ENCODE measurements at places on chromosomes 4 and X.
A peak's percentile ranks its signal among the peaks of the same experiment; 100 is the strongest.

DNA sequence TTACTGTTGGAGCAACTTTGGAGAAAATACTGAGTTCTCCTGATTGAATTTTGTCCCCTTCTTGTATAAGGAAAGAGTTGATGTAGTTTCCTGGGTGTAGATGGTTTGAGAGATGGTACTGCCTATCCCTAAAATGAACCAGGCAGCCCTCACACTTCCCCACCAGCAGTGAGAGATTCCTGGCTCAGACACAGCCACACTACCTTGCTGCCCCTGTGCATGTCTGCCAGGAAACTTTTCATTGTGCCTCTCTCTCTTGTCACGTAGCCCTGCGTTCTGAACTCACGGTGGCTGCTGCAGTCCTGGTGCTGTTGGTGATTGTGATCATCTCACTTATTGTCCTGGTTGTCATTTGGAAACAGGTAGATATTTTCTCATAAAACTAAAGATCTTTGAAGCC, 45.2 kb downstream of the PDGFRA start:
- DNase-seq, result no peak

- DNase-seq, result peak; percentile 41
Measured at GRCh38 chrX:119605464-119606279, 552 bp downstream of the NKRF start.

- peak; percentile 48 for DNase-seq
Measured at GRCh38 chrX:71282514-71283402, 677 bp upstream of the NONO start.

- no peak for DNase-seq
Measured at GRCh38 chr4:156084373-156084772, 130.7 kb upstream of the CTSO start.

DNA sequence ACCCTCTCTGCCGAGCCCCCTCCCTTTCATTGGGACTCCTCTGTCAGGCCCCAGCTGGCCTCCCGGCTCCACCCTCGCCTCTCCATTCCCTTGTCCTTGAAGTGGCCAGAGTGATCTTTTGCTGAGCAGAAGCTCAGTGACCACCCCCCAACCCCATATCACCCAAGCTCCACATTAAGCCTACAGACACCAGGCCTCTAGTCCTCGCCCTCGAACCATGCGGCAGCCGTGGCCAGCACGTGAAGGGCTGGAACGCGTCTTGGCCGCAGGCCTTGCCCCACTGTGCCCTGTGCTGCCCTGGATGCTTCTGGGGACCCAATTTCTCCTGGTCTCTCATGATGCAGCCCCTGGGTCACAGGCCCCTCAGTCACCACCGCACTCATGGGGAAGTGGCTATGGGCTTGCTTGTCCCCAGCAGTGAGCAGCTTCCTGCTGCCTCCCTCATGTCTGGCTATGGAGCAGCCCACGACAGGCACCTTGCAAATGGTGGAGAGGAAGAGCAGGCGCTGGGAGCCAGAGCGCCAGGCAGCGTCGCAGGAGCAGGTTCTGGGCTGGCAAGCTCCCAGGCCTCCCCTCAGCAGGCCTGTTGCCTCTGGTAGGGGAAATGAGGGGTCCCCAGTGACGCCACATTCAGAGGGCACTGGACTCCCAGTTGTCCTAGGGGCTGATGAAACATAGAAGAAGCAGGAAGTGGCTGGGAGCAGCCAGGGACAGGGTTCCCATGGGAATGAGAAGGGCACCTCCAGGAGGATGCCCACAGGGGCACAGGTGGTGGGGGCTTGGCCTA, 757 bp upstream of the SRPK3 start:
- no peak for DNase-seq

GRCh38 chr4:101853028-101853427, 62.5 kb downstream of the BANK1 start:
- DNase-seq, result no peak

- DNase-seq, result no peak
Measured at GRCh38 chr4:123667496-123667895, 270.9 kb downstream of the SPRY1 start.

DNA sequence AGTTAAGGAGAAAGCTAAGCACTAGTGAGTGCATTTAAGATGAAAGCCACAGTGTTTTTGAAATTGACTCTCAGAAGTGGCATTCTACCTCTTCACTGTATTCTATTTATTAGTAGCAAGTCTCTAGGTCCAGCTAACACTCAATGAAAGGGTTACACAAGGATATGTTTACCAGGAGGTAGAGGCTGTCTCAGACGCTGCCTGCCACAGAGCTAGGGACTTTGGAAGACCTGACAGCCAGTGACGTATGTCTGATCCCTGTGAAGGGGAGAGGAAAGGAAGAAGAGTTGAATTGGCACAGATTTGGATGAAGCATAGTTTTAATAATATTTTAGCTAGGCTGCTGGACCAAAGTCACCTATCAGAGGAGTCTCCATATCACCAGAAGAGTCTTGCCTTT, 36.5 kb upstream of the KLHL2 start:
- DNase-seq, result no peak

GRCh38 chrX:283115-283845, 2.1 kb downstream of the PLCXD1 start:
- DNase-seq, result peak; percentile 83

GRCh38 chr4:86054286-86055032, 305.4 kb downstream of the MAPK10 start:
- DNase-seq, result no peak

DNA sequence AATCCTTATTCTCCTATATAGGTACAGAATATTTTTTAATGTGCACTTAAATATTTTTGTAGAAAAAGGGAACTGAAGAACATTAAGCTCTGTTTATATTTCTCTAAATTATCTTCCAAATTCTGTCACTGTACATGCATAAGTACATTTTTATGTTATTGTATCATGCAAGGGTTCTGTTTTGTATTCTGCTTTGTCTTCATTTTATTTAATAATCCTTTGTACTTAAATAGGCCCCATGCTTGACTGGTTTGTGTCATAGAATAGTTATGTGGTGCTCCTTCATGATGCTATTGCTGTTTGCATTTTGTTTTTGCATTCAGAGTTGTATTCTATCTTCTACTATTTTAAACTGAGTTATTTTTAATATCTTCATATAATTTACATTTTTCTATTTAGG, 111.9 kb upstream of the EDNRA start:
- no peak for DNase-seq

- DNase-seq, result no peak
Measured at GRCh38 chr4:101835121-101835904, 44.8 kb downstream of the BANK1 start.

- no peak for DNase-seq
Measured at GRCh38 chr4:152369902-152370295, 166.0 kb downstream of the FBXW7 start.

- no peak for DNase-seq
Measured at GRCh38 chr4:43843501-43843900, 605.1 kb downstream of the KCTD8 start.

DNA sequence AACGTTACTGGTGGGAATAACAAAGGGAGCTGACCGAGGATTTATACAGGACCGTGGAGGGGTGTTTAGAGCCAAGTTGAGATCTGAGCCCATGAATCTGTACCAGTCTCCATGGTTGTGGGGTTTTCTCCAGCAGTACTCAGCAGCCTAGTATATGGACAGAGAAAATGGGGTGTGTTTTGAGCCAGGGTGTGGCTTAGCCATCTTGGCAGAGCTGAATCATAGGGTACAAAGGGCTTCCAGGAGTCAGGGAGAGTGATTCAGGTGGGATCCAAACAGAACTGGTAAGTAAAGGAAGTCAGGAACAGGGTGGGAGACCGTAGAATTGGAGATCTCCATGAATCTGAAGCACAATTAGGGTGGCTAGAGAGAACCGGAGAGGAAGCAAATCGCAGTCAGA, 7.4 kb upstream of the HPRT1 start:
- no peak for DNase-seq

GRCh38 chrX:24741330-24741729, 47.6 kb downstream of the POLA1 start:
- no peak for DNase-seq

- no peak for DNase-seq
Measured at GRCh38 chr4:105293360-105293759, 146.7 kb downstream of the TET2 start.

All from T-helper 22 cell (primary cell).